ENCODE measurements at places on chromosomes 6 and 20.

- no peak for DNase-seq
Measured at GRCh38 chr6:157640746-157641451, 182.1 kb upstream of the SNX9 start.

- peak; percentile 63 for DNase-seq
Measured at GRCh38 chr20:62010551-62011402, 54.9 kb downstream of the TAF4 start.

DNA sequence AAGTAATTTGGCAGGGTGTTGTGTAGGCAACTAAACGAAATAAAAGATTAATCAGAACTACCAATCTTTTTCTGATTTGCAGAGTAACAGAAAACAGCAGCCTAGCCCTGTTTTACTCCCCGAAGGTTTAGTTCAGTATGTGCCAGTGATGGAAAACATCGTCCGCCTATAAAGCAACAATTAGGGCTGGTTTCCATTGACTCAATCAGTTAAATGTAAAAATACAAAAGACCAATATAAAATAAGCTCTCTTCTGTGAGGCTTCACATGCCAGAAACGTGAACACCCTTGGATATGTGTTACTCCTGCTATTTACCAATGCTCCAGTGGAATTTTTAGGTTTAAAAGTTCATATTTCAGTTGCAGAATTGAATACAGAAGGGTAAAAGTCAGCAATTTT is 210.5 kb upstream of the RSPO3 start:
- no peak for DNase-seq

- no peak for DNase-seq
Measured at GRCh38 chr20:31630187-31630790, 7.4 kb upstream of the COX4I2 start.

DNA sequence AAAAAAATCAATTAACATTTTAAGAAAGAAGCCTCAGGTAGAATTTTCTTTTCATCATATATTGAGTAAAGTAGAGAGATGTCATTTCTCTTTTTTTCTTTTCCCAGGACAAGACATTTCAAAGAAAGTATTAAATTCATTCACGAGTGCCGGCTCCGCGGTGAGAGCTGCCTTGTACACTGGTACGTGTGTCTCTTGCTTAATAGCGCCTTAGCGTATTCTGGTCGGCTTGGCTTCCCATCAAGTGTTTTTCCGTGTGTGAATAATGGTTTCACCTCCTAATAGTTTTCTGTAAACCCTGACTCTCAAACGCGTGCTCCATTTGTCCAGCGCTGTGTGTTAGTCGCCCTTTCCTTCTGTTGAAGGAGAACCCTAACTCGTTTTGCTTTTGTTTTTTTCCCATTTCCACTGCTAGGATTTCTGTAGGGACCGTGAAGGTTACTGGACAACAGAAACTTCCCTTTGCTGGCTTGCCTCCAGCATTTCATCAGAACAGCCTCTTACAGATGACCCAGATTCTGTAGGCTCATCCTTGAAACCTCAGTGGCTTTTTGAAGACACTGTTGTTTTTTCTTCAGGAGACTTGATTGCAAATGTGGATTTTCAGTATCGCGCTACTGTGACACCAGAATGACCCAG is 45.7 kb upstream of the IRF4 start:
- no peak for DNase-seq

- DNase-seq, result no peak
Measured at GRCh38 chr6:17585766-17586490, 14.2 kb upstream of the FAM8A1 start.

- no peak for DNase-seq
Measured at GRCh38 chr20:37053230-37053950, 42.4 kb downstream of the RBL1 start.

GRCh38 chr6:138455746-138456400 is 43.4 kb downstream of the NHSL1 start:
- DNase-seq, result peak; percentile 9

- DNase-seq, result no peak
Measured at GRCh38 chr6:158910484-158911440, 89.2 kb downstream of the RSPH3 start.

DNA sequence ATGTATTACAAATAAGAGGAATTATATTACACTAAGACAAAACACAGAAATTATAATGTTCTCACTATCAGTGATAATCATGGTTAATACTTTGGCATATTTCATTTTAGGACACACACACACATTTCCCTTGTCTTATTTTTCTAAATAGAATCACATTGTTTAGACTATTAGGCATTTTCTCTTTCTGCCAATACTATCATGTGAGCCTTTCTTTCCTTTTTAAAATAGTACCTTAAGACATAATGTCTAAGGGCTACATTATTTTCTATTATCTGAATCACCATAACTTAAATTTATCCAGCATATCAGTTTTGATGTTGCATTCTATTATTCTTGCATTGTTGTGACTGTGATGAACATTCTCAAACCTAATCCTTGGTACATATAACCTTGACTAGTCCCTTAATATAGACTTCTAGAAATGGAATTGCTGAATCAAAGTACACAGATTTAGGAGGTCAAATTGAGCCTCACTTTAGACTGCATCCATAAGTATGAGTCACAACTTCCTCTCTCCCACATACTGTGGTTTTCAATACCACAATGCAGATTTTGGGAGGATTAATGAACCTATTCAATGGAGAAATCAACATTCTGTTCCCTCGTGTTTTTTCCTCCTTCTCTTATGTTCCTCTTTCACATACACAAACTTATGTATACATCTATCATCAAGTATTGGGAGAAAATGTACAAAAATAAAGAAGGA is 212.6 kb downstream of the MOXD1 start:
- DNase-seq, result no peak

DNA sequence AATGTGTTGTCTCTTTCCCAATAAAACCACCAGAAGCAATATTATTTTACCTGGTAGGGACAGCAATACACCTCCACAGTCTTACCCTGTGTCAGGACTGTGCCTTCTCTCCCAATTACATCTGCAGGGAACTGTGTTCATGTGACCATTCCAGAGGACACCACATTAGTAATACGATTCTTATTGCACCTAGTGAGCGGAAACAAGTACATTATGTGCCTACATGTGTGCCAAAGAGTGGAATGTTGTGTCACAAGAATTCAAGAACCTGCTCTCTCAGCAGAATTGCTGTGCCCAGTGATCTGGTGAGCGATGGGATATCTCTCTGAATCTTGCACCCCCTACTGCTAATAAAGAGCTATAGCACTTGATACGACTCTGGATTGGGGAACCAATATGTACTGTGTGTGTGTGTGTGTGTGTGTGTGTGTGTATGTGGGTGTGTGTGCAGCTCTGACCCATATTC is 57.4 kb upstream of the FOXC1 start:
- DNase-seq, result no peak

- peak; percentile 65 for DNase-seq
Measured at GRCh38 chr6:107716688-107717089, 107.4 kb downstream of the SCML4 start.

GRCh38 chr6:168122521-168122920 is 43.5 kb upstream of the FRMD1 start:
- no peak for DNase-seq

GRCh38 chr6:114428341-114428740 is 85.5 kb upstream of the HS3ST5 start:
- DNase-seq, result no peak

- DNase-seq, result no peak
Measured at GRCh38 chr6:31712296-31712695, 2.9 kb upstream of the LY6G6D start.

- DNase-seq, result no peak
Measured at GRCh38 chr6:29797135-29797534, 30.5 kb upstream of the HLA-G start.

GRCh38 chr6:102918161-102918560 is 1524.7 kb downstream of the GRIK2 start:
- no peak for DNase-seq

DNA sequence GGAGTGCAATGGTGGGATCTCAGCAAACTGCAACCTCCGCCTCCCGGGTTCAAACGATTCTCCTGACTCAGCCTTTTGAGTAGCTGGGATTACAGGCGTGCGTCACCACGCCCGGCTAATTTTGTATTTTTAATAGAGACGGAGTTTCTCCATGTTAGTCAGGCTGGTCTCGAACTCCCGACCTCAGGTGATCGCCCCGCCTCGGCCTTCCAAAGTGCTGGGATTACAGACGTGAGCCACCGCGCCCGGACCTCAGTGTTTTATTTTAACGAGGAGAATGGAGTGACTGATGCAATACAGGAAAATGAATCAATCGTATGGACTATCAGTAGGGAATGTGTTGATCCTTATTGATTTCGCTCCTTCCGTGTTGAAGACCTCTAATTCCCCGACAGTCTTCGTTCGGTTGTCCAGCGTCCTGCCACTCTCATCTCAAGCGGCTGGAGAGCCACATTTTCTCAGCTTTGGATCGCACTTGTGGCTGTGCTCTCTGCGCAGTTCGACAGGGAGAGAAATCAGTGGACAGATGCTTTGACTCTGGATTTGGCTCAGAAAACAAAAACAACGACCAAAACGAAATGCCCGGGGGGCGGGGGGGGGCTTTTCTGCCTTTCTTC is 166.2 kb downstream of the TRIM27 start:
- DNase-seq, result no peak

GRCh38 chr6:29627755-29628418 is 5.1 kb downstream of the GABBR1 start:
- peak; percentile 53 for DNase-seq

DNA sequence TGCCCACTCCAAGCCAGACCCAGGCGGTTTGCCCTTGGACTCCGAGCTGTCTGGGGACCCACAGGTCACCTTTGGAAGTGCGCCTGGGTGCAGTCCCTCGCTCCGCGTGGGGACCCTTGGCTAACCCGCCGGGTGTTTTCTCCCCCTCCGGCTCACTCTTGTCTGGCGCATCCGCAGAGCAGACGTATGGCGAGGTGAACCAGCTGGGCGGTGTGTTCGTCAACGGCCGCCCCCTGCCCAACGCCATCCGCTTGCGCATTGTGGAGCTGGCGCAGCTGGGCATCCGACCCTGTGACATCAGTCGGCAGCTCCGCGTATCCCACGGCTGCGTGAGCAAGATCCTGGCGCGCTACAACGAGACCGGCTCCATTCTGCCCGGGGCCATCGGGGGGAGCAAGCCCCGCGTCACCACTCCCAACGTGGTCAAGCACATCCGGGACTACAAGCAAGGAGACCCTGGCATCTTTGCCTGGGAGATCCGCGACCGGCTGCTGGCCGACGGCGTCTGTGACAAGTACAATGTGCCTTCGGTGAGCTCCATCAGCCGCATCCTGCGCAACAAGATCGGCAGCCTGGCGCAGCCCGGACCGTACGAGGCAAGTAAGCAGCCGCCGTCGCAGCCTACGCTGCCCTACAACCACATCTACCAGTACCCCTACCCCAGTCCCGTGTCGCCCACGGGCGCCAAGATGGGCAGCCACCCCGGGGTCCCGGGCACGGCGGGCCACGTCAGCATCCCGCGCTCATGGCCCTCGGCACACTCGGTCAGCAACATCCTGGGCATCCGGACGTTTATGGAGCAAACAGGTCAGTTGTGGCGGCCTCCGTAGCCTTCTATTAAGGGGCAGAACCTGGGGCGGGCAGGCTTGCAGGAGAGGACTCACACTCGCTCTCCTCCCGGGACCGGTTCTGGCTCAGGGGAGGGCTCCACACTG is 1.1 kb downstream of the PAX1 start:
- no peak for DNase-seq

GRCh38 chr20:62926229-62927127 is at the start of gene DIDO1:
Gene DIDO1 (minus strand): TSS chr20:62926505.
- peak; percentile 83 for DNase-seq

DNA sequence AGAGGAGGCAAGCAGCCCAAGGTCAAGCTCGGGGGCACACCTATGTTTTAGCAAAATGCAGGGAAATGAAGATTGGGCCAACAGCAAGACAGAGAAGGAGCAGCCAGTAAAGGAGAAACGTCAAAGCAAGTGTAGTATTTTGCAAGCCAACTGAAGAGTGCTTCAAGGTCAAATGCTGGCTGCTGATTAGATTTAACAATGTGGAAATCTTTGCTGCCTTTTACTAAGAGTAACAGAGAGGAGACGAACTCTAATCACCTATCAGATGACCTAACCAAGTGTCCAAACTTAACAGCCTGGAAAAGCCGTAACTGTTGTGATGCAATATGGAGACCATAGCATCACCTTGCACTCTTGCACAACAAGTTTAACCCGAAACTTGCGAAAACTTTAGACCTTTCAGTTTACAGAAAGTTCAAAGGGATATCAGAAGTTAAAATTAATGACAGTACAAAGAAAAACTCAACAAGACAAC is 30.4 kb downstream of the AKIRIN2 start:
- no peak for DNase-seq

DNA sequence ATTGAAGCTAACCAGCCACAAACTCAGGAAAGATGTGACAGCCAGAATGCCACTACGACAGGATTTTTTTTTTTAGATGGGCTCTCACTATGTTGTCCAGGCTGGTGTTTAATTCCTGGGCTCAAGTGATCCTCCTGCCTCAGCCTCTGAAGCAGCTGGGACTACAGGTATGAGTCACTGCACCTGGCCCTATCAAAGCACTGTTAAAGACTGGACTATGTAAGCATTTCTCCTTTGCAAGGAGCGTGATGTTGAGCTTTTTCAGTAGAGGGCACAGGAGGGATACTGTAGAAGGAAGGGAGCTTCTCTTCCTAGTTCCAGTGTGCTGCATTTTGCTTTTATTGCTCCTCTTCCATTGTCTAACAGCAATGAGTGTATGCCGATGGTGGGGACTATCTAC is 35.8 kb downstream of the ZBTB9 start:
- no peak for DNase-seq

- DNase-seq, result no peak
Measured at GRCh38 chr20:35345189-35345588, 53.0 kb upstream of the FAM83C start.

DNA sequence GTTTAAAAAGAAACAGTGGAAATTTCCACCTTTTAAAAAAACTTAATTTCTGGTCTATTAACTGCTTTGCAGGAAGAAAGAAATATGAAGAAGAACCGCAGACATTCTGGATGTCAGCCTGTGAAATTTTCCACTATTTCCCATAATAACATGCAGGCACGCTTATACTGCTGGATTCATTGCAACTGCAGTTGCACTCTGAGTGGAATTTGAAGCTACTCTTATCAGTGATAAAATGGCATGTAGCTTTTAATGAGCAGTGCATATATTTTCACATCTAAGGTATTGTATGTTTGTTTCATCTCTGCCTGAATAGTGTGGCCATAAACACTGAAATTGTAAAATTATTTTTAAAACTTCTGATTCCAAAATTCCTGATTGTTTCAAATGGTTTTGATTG is 28.2 kb downstream of the NCOA3 start:
- no peak for DNase-seq

DNA sequence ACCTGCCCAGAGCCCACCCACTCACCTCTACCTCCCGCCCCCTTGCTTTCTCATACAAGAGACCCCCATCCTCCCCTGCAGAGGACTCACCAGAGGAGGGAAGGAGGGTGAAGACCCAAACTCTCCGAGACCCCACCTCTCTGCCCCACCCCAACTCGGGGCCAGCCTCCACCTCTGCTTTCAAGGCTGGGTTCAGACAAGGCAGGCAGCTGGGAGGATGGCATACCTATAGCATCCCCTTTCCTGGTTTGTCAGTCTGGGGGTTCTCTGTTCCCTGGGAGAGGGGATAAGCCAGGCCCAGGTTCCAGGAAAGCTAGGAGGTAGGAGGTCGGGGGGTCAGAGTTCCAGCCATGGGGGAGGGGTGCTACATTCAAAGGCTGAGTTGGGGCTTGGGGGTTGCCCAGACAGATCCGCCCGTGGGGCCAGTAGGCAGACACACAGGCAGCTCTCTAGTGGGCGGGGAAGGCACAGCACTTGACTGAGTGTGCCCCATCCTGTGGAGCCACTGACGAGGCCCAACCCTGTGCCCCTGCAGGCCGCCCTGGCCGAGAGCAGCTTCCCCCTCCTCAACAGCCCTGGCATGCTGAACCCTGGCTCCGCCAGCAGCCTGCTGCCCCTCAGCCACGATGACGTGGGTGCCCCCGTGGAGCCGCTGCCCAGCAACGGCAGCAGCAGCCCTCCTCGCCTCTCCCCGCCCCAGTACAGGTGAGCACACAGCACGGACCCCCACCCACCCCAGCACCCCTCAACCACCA is 40.8 kb upstream of the MDFI start:
- no peak for DNase-seq
